Fibroblast of the conjunctiva (primary cell): ENCODE measurements at places on chromosomes 4 and X.

DNA sequence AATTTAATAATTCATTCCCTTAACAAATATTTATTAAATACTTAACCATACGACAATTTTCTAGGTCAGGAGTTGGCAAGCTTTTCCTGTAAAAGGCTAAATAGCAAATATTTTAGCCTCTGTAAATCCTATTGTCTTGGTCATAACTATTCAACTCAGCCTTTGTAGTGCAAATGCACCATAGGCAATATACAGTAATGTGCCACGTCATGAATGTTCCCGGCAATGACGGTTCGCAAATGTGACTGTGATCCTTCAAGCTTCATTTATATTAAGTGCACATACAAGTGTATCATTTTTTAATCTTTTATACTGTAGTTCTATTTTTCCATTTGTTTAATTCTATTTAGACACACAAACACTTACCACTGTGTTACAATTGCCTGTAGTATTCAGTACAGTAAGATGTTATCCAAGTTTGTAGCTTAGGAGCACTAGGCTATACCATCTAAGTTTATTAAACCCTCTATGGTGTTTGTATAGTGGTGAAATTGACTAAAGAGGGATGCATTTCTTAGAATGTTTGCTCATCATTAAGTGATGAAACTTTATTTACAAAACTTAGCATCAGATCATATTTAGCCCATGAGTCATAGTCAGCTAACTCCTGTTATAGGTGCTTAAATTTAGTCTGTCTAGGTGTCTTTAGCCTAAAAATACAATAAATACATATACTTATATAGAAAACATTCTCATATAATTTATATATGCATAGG lies 553.6 kb downstream of the STPG2 start:
- no peak for DNase-seq

GRCh38 chr4:80710748-80711451 lies 319.6 kb upstream of the BMP3 start:
- no peak for DNase-seq

DNA sequence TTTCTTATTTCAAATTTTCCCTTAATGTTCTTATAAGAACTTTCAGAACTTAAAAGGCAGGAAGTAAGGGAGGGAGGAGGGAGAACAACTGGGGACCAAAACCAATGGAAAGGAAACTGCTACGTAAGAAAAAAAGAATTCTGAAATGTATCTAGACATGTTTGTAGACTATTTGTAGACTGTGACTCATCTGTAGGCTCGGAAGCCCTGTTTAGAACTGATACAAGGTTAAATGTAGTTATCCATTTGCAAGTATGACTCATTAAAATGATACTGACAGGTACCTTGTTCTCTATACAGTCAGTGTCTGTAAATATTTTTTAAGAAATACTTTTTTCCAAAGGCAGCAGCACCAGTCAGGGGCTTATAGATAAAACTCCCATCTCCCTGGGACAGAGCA lies 202.0 kb downstream of the DHX15 start:
- no peak for DNase-seq

DNA sequence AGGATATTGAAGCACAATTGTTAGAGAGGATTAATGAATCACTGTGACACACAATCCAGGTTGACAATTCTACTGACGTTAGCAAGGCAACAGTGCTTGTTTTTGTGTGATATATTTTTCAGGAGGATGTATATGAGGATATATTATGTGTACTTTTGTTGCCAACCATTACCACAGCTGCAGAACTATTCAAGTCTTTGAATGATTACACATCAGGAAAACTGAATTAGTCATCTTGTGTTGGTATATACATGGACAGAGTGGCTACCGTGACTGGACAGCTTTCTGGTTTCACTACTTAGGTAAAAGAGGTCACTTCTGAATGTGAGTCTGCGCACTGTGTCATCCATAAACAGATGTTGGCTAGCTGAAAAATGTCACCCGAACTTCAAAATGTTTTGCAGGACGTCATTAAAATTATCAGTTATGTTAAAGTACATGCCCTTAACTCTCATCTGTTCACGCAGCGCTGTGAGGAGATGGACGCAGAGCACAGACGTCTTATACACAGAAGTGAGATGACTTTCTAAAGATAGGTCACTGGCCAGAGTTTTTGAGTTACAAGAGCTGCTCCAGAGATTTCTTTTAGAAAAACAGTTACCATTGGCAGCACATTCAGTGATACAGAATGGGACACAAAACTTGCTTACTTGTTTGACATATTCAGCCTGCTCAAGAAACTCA lies 69.0 kb downstream of the MRPL1 start:
- DNase-seq, result peak; percentile 56

DNA sequence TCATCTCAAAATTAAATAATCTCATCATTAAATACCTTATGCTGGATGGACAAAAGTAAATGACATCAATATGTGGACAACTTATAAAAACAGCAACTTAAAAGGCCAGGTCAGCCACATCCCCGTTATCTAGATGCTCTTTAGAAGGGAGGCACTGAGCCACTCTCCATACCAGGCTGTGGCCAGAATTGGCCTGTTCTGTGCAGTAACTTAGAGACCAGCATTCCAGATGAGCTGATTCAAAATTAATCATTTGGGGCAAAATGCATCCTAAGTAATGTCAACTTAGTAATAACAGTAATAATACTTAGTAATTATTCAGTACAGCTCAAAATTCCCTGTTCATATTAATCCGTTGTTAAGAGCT lies 373.6 kb downstream of the FBXW7 start:
- no peak for DNase-seq

DNA sequence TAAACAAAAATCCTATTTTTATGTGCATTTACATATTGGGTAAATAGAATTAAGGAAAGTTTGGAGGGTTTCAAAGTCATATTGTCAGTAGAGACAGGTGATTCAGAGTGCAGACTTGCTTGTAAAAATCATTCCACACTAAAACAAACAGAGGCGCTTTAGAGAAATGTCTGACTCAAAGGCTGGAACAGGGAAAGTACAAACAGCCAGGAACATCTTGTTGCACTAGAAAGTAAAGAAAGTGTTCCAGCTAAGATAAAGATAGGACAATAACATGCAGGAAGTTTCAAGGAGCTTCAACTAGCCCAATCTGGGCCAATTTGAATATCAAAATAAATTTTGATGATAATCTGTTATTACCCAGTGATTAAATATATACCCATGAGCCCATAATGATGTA lies 16.4 kb upstream of the NUDT10 start:
- DNase-seq, result no peak

DNA sequence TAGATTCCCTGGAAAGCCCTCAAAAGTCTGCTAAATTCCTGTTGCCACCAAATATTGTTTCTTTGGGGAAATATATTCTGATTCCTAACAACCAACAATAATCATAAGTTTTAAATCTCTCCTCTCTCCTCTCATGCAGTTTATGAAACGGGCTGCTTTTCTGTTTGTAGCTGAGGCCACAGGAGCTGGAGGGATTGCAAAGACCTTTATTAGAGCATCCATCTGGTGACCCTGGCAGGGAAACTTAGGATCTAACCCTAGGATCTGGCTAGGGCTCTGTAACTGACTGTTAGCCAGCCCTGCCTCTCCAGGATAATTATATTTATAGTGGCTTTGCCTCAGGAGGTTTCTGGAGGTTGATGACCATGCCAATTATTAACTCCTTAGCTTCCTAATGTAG lies 56.9 kb downstream of the SMAD1 start:
- DNase-seq, result no peak

GRCh38 chr4:55396308-55397125 lies 760 bp downstream of the TMEM165 start:
- peak; percentile 55 for DNase-seq

GRCh38 chr4:55031158-55031557 lies 94.2 kb downstream of the KDR start:
- DNase-seq, result no peak

GRCh38 chrX:131735127-131735526 lies 191.3 kb downstream of the OR13H1 start:
- no peak for DNase-seq

DNA sequence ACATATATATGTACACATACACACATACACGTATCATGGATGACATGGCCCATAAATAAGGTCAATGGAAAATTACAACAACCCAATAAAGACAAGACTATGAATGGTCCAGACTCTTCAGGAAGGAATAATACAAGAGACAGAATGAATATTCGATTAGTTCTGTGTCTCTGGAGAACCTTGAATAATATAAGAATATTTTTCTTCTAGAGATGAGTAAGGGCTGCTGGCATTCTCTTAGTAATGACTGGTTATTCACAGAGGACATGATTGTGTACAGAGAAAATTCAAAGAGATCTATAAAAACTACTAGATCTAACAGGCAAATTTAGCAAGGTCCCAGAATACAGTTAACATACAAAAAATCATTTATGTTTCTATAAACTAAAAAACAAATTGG lies 23.3 kb downstream of the SPIN4 start:
- DNase-seq, result no peak

GRCh38 chr4:66691101-66691500 lies 854.2 kb downstream of the CENPC start:
- no peak for DNase-seq

- DNase-seq, result no peak
Measured at GRCh38 chr4:148793221-148793620, 351.0 kb upstream of the NR3C2 start.

DNA sequence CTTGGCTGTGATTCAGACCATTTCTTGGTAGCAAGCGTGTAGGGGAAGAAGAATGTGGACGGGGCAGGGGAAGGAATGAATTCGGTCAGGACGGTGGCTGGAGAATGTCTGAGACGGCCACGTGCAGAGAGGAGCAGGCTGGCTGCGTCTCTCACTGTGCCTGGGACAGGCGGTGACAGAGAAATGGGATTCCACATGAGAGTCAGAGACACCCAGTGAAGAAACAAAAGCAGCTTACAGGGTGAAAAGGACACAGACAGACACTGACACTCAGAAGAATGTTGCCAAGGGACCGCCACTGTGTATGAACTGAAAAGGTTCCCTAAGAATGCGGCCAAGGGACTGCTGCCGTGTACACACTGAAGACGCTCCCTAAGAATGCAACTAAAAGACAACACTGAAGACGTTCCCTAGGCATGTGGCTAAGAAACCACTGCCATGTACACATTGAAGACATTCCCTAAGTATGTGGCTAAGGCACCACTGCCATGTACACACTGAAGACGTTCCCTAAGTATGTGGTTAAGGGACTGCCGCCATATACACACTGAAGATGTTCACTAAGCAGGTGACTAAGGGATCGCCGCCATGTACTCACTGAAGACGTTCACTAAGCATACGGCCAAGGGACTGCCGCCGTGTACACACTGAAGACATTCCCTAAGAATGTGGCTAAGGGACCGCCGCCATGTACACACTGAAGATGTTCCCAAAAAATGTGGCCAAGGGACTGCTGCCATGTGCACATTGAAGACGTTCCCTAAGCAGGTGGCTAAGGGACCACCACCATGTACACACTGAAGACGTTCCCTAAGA lies 49.1 kb downstream of the DHRSX start:
- DNase-seq, result peak; percentile 17

GRCh38 chrX:150664290-150664689 lies 28.9 kb upstream of the MTMR1 start:
- no peak for DNase-seq

DNA sequence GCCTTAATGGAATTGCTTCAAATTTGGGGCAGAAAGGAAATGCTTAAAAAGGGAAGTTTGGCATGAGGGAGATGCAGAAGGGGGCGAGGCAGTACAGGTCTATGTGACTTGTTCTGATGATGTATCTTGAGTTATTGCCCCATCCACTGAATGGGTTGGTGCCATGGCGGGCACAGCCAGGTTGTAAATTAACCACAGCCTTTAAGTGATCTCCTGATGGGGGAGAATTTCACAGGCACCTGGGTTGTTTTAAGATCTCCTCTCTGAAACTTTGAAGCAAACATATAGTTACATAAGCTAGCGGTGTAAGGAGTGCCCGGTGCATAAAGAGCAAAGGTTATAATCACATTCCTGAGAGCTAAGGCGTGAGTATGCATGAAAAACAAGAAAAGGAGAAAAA lies 37.0 kb downstream of the NPY5R start:
- no peak for DNase-seq

GRCh38 chr4:53558065-53558801 lies 33.1 kb downstream of the LNX1 start:
- no peak for DNase-seq
